ENCODE measurements at places on chromosomes 5 and 9.

GRCh38 chr5:88085462-88085861, 183.2 kb downstream of the TMEM161B start:
- DNase-seq, result no peak

GRCh38 chr9:16824545-16825330, 45.7 kb downstream of the BNC2 start:
- DNase-seq, result peak; percentile 91

DNA sequence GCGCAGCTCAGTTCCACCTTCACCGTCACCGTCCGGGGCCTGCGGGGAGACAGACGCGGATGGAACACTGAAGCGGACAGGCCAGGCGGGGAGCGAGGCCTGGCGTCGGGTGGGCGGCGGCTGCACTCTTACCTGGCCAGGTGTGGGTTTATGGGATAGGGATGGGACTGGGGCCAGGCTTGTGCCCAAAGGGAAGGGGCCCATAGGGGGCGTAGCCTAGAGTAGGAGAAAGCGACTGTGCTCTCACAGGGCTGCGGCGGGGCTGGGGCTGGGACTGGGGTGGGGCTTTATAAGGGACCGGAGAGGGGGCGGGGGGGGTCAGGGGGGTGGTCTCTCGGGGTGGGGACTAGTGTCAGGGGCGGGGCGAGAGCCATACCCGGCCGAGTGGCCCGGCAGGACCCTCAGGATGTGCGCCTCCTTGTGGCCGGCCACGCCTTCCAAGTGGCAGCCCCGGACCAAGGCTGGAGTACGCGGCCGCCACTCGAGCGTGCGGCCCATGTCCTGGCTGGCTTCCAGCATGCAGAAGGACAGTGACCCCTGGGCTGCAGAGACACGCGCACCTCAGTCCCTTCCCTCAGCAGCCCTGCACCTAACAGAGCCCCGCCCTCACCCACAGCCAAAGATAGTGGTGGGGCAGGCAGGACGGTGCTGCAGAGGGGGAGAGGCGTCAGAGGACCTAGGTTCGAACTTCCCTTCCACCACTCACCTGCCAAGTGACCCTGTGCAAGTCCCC, 22.8 kb downstream of the FPGS start:
- peak; percentile 48 for DNase-seq

- peak; percentile 26 for DNase-seq
Measured at GRCh38 chr9:36597412-36598178, 24.9 kb downstream of the MELK start.

DNA sequence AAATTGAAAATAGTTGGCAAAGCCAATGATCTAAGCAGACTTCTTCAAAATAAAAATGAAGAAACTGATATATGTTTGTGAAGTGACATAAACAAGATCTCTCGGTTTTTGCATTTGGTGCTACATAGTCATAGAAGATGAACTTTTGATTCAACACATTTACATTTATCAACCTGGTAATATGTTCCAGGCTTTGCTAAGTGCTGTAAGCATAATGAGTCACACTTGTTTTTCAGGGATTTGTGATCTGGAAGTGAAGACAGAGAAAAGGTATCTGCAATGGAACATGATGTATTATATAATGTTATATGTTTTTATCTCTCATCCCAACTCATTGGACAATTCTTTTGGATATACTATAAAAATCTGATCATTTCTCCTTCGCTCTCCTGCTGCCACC, 801.4 kb downstream of the BRINP1 start:
- DNase-seq, result peak; percentile 74

GRCh38 chr5:62341783-62342475, 35.9 kb downstream of the KIF2A start:
- no peak for DNase-seq

DNA sequence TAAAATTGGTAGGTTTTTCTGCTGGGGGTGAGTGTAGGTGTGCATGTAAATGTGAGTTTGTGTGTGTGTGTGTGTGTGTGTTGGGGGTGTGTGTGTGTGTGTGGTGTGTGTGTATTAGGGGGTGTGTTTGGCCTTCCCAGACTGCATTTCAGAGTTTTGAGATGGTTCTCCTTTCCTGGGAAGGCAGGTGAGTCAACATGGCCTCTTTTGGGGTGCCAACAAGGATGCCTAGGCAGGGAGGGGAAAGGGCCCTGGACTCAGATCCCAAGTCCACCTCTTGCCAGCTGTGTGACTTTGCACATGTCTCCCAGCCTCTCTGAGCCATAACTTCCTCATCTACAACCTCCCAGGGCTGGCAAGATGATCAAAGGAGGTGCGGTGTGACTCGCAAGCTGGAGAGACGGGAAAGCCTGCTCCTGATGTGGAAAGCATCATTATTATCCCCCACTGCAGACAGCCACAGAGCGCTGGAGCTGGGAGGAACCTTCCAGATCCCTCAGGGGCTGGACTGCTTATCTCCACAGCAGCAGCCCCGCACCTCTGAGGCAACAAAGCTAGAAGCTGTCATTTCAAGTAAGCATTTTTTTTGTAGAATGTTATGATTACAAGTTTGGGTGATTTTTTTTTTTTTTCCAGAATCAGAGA, 63.5 kb upstream of the TBC1D2 start:
- DNase-seq, result peak; percentile 17

GRCh38 chr9:15287309-15287708, 19.7 kb downstream of the TTC39B start:
- DNase-seq, result no peak

DNA sequence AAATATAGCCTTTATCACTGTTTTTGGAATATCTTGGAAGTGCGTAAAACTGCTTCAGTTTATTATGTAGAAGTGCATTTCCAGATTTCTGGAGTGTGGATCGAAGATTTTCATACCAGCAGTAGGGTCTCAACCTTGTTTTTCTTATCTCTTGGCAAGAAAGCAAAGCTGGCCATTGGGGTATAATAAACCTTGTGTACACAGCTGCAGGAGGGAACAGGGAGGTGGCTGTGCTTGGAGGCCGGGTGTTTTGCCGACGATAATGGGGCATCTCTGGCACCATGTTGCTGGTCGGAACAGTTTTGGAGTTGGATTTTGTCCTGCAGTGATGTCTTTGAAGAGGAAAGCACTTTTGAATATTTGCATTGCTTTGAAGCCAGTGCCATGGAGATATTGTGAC, 308.8 kb upstream of the DMRT1 start:
- DNase-seq, result no peak

DNA sequence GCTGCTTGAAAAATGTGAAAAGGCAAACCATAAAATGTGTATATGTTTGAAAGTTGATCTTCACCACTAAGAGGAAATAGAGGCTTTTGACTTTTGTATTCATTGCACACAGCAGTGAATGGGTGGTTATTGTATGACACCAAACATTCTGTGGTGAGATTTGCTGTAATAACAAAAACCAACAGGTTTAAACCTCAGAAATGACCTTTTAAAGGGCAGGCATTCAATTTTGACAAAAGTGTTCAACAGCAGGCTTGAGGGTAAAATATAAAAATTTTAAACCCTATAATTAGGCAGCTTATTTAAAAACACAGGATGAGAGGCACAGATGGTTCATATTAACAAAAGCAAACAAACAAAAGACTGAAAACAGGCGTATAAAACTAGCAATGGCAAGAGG, 128.1 kb upstream of the NUDT12 start:
- DNase-seq, result peak; percentile 97

- no peak for DNase-seq
Measured at GRCh38 chr9:137251490-137252268, 593 bp downstream of the STPG3 start.

DNA sequence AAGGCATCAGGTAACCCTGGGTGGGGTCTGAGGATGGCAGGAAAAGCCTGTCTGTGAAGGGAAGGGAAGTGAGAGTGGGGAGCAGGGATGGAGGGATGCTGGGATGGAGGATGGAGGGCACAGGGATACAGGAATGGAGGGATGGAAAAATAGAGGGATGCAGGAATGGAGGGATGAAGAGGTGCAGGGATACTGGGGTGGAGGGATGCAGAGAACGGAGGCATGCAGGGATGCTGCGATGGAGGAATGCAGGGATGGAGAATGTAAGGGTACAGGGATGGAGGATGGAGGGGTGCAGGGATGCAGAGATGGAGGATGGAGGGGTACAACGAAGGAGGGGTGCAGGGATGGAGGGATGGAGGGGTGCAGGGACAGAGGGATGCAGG, 9.1 kb downstream of the PTGES2 start:
- no peak for DNase-seq

DNA sequence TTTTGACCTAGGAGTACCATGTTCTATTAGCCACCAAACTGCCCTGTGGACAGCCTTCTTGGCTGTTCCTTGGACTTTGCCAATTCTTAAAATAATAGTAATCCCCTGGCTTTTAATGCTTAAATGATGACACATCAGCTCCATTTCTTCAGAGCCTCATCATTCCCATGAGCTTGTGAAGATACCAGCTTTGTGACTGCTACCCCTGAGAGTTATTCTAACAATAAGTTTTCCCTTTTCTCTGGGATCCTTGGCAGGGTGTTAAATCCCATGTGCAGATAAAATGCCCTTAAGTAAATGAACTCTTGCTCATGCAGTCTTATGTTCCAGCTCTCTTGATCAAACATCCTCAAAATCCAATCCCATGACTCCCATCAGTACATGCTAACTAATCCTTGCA, 415.3 kb downstream of the CETN3 start:
- DNase-seq, result no peak

DNA sequence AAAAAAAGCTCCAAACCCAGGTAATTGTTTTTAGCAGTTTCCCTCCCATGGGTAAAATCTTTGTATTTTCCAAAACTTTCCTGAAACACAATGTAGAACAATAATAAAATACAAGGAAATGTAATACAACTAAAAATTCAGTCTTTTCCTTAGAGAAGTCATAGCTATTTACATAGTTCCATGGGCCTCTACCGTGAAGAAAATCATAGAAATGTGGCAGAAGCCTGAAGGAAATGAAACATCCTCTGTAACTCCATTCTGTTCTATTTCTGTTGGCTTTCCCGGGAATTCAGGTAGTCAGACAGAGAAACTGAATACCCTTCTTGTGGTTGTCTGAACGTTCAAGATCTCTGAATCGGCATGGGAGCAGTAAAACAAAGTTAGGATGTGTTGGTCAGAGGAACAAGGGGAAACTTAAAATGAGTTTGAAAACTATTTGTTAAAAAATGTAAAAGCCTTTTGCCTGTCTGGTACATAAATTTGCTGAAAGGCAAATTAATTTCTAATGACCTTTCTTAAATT, 202.4 kb upstream of the ZNF608 start:
- peak; percentile 55 for DNase-seq

DNA sequence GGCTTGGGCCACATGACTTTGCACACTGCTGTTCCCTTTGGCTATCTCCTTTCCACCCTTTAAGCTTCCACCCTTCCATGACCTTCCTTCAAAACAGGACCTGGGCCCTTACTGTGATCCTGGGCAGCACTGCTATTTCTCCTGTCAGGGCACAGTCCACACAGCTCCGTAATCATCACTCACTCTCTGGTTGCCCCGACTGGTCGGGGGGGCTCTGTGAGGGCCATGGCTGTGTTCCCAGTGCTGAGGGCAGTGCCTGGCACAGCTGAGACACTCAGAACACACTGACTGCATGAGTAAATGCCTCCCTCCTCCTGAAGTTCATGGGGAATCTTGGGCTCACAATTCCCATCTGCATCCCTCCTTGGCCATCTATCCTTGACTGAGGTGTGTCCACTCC, 12.2 kb downstream of the TRAF1 start:
- DNase-seq, result no peak

DNA sequence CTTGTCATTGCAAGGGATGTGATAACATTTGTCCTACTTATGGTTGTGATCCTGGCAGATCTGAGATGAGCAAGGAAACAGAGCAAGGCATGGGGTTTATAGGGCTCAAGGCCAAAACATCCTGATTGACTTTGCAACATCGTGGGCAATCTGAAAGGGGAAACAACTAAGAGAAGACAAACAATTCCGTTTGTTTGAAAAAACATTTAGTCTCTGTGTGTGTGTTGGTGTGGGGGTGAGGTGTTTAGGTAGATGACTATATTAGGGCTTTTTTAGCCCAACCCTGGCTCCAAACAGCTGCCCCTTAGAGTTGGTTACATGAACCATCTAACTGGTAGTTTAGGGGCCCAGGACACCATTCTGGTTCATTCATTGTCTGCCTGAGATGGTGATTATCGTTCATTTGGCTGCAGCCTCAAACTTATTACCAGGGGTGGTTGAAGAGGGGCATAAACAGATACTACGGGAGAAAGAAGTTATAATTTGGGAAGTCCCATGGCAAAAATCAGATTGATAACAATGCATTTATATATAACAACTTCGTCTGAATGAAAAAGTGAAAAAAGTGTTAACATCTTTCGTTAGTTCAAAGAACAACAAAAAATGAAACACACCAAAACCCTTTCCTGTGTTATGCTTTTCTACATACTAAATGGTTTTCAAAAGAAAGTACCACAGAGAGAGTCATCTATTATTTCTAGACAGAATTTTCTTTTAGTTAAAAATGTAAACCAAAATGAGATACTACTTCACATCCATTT, 5.7 kb downstream of the FYB1 start:
- DNase-seq, result no peak

- peak; percentile 76 for DNase-seq
Measured at GRCh38 chr9:106860721-106861639, 2.0 kb upstream of the ZNF462 start.

DNA sequence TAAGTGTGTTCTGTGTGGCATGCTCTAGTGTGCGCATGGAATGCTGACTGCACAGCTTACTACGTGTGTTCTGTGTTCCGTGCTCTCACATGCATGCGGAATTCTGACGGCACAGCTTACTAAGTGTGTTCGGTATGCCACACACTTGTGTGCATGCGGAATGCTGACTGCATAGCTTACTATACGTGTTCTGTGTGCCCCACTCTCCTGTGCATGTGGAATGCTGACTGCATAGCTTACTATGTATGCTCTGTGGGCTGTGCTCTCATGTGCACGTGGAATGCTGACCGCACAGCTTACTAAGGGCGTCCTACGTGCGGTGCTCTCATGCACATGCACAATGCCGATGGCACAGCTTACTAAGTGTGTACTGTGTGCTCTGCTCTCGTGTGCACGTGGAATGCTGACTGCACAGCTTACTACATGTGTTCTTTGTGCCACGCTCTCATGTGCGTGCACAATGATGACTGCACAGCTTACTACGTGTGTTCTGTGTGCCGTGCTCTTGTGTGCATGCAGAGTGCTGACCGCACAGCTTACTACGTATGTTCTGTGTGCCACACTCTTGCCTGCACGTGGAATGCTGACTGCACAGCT, 548.9 kb downstream of the IRX1 start:
- no peak for DNase-seq

GRCh38 chr9:9079473-9079872, 1279.9 kb upstream of the DMAC1 start:
- DNase-seq, result peak; percentile 58

GRCh38 chr5:154541553-154541952, 63.5 kb upstream of the HAND1 start:
- DNase-seq, result peak; percentile 70

DNA sequence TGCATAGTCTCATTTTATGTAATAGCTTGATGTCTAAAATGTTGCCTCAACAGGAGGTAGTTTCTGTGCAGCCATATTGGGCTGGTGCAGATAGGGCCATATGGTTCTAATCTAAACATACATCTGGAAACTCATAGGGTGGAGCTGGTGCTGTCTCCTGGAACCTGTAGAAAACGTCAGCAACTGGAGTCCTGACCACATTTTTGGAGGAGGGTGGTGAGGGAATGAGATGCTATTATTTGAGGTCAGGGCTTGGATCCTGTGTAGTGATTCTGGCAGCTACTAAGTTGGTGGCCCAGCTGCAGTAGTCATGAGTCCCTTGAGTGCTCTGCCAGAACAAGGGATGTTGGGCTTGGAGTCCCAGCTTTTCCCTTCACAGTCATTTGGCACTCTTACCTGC, 14.1 kb downstream of the MAN2A1 start:
- DNase-seq, result peak; percentile 29

Measured in NCI-H69 (cell line).